ENCODE measurements at places on chromosomes 16 and 17.

GRCh38 chr17:47621293-47622179 is 28.2 kb upstream of the KPNB1 start:
- no peak for DNase-seq

- no peak for DNase-seq
These were observed 1.3 kb upstream of the MPG start for GRCh38 chr16:76535-77272.

GRCh38 chr17:36813357-36813756 is 123.9 kb upstream of the LHX1 start:
- DNase-seq: no peak

DNA sequence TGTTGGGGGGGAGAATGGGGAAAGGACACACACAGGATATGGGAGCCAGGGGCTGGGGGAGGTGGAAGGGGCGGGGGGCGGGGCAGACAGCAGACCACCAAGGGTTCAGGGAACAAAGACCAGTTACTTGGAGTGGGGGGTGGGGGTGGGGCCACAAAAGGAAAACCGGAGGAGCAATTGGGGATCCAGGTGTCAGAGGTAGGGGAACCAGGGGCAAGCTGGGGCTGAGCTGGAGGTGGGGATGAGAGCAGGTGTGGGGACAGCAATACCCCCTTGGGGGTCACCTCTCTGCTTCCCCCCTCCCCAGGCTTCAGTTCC is 1.4 kb upstream of the ORAI3 start:
- no peak for DNase-seq

GRCh38 chr16:89742948-89743347 is 21.6 kb downstream of the ZNF276 start:
- DNase-seq: no peak

Measured in cerebellar nuclear complex (tissue), 1 donor.